ENCODE measurements at places on chromosomes 2 and 18.

DNA sequence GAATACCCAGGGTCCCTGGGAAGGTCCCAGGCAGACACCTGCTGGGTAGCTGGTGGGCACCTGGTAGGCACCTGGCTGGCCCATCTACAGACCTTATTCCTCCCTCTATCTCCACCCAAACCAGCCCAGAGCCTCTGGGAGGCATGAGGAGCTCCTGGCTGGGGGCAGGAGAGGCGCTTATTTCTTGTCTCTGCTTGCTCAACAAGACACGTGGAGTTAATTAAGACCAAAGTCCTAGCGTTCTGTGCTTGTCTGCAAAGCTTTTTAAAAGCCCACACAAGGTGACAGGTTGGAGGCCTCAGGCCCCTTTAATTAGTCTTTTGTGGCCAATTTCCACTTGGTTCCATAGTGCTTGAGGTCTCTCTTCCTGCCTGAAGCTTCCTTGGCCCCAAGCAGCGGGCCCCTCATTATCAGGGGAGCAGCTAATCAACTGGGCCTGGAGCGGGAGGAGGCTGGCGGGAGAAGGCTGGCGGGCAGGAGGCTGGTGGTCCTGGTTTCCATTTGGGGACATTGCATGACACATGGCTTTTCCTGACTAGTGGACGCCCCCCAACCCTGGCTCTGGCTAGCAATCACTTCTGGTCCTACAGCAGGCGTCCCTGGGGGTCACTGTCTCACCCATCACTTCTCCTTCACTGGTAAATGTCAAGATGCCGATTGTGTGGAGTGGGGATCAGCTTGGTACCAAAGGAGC is 65.4 kb upstream of the HDAC4 start:
- no peak for DNase-seq

- peak; percentile 45 for DNase-seq
These were observed 65.4 kb downstream of the MARCHF4 start for GRCh38 chr2:216306868-216307267.

- peak; percentile 39 for DNase-seq
These were observed 112.2 kb downstream of the ZFP36L2 start for GRCh38 chr2:43114210-43114609.

GRCh38 chr2:96495982-96496629 is 9.1 kb downstream of the NEURL3 start:
- DNase-seq: no peak

DNA sequence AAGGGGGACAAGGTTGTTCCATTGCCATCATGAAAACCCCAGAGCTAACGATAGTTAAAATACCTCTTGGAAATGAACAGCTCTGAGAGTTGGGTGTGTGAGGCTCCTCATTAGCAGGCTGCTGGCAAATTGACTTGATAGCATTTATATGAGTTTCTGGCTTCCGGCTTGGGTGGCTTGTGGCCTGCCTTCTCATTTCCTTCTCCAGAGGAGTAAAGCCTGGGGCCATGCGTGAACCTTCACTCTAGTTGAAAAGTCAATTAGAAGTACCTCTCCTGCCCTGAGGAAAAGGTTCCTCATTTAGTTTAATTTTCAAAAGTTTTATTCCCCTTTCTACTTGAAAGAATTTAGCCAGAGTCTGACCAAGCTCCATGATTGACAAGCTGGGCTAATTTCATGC is 67.1 kb downstream of the MGAT5 start:
- DNase-seq: peak; percentile 21

DNA sequence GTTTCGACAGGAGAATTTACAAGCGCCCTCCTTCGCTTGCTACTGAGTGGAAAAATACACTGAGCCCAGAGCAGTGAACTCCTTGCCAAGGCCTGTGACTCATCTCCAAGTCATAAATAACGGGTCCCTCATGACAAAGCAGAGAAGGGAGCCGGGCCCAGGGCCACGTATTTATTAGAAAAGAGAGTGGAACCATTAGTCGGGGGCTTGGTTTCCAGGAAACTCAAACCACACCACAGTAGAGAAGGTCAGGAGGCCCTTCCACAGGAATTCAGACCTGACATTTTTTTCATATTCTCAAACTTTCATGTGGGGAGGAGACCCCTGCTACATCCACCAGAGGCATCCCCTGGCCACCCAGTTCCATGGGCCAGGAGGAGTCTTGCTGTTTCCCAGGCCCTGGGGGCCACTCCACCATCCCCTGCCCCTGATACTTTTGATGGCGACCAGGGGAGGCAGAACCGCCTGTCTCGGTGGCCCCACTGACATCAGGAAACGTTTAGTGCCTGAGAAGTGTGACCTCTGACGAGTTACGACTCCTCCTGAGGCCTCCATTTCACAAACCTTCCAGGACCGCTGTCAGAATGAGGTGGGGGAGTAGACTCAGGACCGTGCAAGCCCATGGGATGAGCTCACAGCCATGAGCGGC is 289.7 kb downstream of the DYSF start:
- DNase-seq: no peak

DNA sequence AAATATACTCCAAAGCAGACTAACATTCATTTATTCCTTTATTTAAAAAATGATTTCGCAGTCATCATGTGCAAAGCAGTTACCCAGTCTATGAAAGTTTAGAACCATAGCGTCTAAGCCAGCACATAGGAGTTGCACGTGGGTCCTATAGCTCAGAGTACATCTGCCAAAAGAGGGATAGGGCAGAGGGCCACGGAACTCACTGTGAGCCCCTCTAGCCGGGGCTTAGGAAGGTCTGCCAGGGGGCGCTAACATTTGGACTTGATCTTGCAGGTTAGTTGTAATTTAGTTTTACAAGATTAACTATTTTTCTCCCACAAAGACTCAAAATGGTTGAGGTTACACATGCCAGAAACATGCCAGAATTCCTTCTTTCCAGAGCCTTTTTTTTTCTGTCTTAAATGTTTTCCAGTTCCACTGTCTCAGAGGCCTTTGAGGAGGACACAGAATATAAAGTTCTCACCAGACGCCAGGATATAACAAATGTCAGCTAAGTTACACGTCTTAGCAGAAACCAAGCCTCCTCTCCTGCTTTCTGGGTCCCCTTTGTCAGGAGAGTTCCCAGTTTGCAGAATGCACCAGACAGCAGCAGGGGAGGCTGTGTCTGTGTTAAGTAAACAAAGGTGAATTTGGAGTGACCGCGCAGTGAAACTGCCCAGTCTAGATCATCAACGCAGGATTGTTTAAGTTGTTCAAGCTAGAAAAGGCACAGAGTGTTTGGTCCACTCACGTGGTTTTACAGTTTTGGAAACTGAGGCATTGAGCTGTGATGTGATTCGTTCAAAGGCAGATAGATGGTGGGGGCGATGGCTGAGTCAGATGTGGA is 292.0 kb downstream of the PRKCE start:
- DNase-seq: no peak

DNA sequence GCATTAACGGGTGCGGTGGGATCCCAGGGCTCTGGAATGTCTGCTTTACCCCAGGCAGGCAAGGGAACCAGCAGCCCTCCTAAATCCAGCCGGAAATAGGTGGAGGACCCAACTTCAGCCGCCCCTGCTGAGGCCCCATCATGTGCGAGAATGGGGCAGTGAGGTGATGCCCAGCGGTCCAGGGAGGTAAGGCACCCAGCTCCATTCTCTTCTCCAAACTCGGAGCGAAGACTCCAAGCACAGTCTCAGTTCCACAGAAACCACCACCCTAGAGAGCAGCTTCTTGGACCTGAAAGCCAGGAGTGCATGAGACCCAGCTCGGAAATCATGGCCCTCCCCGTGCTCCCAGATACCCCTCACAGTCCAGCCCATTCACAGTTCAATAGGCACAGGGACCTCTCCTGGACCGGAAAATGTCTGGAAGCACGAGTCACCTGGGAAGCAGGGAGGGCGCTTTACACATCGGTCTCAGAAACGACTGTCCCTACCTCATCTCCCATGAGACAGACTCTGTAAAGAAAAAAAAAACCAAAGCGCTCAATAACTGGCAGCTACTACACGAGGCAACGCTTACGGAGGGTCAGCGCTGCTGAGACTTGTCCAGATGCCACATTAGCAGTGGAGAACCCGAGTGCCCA is 2.0 kb downstream of the SDC1 start:
- DNase-seq: no peak

- no peak for DNase-seq
These were observed 2.0 kb downstream of the PHLPP1 start for GRCh38 chr18:62717169-62717924.

- no peak for DNase-seq
These were observed 57.3 kb downstream of the THNSL2 start for GRCh38 chr2:88227446-88227845.

- no peak for DNase-seq
These were observed 94.3 kb upstream of the ITGB6 start for GRCh38 chr2:160294339-160294803.

DNA sequence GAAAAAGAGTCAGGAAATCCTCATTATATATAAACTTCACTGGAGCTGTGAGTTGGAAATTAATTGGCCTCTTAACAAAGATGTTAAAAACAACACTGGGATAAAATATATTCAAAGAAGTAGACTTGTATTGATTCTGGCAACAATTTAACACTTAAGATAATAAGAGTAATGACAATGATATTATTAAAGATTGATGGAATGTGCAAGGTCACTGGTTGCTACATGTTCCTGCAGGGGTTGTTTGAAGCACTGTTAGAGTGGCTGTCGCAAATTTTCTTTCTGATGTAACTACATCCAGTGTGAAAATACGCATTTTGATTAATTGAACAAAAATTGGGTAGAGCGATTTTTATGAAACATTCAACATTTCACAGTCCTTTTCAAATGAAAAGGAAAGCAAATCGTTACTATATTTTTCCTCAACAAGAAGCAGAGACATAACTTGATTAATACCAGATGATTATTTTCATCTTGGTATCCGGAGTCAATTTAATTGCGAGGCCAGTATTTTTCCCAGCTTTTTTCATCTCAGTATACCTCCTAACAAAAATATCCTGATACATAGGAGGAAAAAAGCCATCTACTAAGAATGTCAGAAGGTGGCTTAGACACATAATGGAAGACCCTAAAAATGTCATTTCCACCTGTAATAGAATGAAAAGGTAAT is 6.1 kb downstream of the PTGR3 start:
- no peak for DNase-seq

DNA sequence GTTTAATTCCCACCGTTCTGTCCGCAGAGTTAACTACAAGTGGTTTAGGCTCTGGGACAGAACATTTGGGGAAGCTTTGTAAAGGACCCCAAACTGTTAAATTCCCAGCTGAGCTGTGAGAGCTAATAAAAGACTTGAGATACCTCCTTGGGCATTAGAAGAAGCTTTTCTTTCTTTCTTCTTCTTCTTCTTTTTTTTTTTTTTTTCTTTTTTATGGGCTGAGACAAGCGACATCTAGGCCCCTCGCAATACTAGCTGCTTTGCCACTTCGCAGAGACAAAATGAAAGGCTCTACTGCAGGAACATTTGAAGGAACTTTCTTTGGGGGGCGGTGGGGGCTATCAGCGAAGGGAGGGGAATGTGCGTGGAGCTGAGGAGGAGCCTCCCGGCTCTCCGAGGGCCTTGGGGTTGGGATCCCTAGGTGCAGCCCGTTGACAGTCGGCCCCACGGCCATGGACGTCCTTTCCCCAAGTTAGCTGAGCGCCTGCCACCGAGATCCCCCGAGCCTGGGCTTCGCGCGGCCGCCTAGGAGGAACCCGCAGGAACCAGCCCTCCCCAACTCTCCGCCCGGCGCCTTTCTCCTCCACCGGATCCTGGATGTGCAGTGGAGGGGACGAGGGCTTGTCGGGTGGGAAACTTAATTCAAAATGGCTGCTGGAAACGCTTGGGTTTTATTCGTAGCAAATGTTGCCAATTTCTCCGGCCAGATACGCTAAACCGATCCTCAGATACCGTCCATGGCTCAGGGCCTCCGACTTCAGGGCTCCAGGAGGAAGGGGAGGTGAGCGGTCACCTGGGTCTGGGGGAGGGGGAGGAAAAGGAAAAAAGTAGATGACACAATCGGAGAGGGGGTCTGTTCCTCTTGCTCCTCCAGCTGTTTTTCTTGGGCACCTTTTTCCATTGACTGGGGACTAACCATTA is 4.2 kb downstream of the MEIS1 start:
- no peak for DNase-seq

DNA sequence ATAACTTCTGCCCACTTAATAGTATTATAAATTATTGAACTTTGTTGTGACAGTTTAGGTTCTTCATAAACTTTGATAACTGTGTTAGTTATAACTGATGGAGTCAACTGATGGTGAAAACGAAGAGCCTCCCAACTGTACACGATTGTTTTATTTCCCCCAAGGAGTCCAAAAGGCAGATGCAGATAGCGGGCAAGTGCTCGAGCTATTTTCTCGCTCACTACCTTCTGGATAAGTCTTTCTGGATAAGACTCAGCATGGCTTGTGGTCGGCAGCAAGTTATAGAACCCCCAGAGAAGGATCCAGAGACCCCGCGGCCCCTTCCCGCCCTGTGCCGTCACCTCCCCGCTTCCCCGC is 517 bp downstream of the GCFC2 start:
- no peak for DNase-seq

DNA sequence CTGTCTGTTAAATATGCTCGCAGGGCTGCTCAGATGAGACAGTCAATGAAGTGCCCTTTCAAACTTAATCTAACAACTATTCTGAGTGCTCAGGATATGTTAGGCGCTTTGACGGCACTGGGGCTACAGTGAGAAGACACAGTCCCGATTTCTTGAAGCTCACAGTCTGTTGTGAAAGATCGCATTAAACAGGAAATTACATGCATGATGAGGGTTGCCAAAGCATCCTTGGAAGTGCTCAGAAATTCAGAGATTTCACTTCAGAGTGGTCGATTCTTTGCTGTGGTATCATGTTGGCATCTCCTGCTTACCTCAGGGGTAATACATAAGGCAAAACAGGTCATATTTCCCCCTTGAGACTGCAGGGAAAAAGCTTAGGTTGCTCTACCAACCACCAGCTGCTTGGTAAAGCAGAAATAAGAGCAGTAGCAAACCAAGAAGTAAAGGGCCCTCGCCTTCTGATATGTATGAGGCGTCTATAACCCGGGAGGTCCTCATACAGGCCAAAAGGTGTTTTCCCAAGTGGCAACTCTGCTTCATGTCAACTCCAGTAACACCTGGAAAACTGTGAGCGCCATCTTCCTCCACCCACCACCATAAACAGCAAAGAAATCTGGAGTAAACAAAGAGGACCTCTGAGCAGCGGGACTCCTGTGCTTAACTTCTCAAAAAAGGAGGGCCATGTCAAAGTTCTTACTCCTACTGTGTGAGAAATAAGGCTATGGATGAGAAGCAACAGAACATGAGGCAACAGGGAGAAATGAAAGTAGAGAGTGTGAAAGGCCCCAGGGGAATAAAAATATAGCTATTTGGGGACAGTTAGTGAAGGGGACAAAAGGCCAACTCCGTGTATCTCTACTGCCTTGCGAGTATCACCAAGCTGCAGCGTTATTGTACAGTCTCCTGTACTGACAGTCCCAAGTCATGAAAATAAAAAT is 79.3 kb downstream of the CLHC1 start:
- DNase-seq: no peak

DNA sequence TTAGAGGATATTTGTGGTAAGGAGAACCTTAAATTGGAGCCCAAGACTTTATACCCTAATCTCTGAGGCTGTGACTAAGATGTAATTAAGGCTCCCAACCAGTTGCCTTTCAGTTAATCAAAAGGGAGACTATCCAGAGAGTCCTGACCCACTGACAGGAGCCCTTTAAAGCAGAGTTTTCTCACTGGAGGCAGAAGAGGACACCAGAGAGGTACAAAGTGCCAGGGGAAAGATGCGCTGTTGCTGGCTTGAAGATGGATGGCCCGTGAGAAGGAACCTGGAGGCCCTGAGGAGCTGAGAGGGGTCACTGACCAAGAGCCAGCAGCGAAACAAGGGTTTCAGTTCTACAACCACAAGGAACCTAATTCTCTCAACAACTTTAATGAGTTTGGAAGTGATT is 137.3 kb downstream of the TMEM131 start:
- DNase-seq: no peak

Measured in GDM1 (cell line).